GM23248 (cell line): ENCODE measurements at places on chromosomes 16 and 17. TPM values are rescaled to one million over a fixed set of nuclear protein-coding genes. Genes with fewer than 3 reads are reported as not detected.
A peak's percentile ranks its signal among the peaks of the same experiment; 100 is the strongest.

The CX3CL1 gene
- total RNA-seq = not detected in 2 replicates

The ZNF286A gene
- total RNA-seq = 13.6 and 18.3 TPM in 2 replicates

The PIP4K2B gene
- total RNA-seq = 43.6 and 65.8 TPM in 2 replicates

The GRIN2C gene
- not detected in 2 replicates for total RNA-seq

The KDM6B gene
- total RNA-seq = 0.76 and 1.3 TPM in 2 replicates

The HBM gene
- not detected in 2 replicates for total RNA-seq

The SAMD14 gene
- total RNA-seq = 3.0 and 4.4 TPM in 2 replicates

The MRPL38 gene
- total RNA-seq = 18.8 and 36.9 TPM in 2 replicates

The RHBDF1 gene
- 54.6 and 61.7 TPM in 2 replicates for total RNA-seq

The NPTX1 gene
- total RNA-seq = 0.25 and 1.1 TPM in 2 replicates

The KRT39 gene
- total RNA-seq = not detected in 2 replicates

The CCL18 gene
- not detected in 2 replicates for total RNA-seq

The SHBG gene
- total RNA-seq = 6.1 TPM in 1 of 2 replicates, not detected in the other

DNA sequence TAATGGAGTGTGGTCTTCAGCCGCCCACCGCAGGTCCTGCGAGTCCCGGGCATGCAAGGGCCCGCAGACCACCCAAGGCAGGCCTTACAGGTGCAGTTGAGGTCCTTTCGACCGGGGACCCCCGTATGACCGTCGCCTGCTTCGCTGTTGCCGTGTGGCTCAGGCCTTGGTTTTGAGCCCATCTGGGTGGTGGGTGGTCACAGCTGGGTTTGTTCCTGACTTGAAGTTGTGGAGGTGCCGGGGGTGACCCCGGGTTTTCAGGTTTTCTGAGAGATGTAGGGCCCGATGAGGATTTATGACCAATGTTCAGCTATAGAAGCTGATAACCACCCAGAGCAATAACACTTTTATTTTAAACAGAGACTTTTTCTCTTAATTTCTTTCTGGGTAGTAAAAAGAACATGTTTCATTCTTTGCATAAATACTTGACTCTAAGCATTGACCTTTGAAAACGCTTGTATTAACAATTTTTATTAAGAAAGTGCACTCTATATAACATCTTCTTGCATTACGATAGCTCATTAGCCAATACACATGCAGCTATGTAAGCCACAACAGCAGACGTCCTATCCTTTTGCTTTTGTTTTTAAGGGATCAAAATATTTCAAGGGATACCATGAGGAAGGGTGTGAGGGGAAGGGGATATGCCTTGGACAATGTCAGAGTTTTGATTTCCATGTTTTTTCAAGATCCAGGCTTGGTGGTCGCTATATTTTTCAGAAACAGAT, 1.9 kb downstream of the FOXL1 start:
- DNase-seq = peak; percentile 50

GRCh38 chr17:70872103-70872502, 702.8 kb downstream of the KCNJ2 start:
- no peak for DNase-seq

- no peak for DNase-seq
Observed at GRCh38 chr17:59617156-59617732, 2.5 kb upstream of the CLTC start.

GRCh38 chr17:59332749-59333377, 1.4 kb downstream of the YPEL2 start:
- peak; percentile 67 for DNase-seq

DNA sequence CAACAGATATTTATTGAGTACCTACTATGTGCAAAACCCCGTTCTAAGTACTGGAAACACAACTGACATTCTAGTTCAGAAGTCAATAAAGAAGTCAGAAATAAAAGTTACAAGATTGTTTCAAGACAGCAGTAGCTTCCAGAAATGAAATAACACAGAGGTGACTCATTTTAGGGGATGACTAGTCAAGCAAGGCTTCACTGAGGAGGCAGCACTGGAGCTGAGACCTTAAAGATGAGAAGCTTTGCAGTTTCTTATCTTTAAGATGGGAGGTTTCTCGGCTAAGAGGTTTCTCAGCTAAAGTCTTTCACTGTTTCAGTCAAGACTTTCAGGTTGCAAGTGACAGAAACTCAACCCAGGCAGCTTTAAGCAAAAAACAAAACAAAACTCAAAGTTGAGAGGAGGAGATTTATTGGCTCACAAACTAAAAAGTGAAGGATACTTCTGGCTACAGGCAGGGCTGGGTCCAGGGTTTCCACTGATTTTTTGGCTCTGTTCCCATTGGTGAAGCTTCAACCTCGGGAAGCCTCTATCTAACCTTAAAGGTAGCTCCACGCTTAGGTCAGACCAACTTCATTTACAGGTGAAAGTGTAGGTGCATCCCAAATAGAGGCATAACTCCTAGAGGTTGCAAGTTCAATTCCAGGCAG, 7.4 kb upstream of the MMP2 start:
- peak; percentile 94 for DNase-seq

DNA sequence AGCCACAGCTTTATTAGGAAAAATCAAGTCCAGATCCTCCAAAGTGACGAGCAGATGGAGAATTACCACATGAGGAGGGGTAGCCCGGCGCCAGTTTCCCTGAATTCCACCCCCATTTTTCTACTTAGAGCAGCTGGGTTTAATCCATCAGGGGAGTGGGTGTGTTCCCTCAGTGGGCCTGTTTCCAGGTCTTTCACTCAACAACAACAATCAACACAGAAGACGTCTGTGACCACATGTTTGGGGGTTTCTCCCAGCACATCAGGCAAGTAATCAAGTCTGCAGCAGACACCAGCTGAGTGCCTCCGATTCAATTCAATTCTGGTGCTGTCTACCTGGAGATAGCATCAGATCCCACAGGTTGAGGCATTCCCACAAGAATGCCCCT, 6.8 kb downstream of the SLC6A2 start:
- no peak for DNase-seq

DNA sequence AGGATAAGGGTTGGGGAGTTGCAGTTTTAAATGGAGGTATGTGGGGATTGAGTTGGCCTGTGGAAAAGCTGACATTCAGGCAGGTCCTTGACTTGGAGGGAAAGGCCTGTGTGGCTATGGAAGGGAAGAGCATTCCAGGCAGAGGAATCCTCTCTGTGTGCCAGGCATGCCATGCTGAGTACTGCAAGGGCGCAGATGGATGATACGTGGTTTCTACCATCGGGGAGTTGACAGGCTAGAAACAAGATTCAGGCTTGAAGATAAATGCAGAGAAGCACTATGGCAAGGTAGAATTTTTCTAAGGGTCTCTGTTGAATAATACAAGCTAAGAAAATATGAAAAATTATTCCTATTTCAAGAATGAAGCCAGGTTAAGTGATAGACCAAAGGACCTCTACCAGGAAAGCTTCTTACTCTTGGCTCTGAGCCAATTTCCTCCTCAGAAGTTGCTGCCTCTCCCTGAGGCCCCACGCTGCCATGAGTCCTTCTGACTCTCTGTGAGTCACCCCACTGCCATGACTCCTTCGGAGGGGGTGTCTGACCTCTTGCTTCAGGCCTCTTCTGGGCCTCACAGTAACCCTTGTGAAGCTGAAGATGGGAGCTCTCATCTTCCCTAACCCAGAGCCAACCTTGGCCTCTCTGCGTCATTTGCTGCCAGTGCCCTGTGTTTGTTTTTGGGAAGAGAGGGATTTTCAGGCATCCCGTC, 75.8 kb downstream of the WNT3 start:
- peak; percentile 98 for DNase-seq

DNA sequence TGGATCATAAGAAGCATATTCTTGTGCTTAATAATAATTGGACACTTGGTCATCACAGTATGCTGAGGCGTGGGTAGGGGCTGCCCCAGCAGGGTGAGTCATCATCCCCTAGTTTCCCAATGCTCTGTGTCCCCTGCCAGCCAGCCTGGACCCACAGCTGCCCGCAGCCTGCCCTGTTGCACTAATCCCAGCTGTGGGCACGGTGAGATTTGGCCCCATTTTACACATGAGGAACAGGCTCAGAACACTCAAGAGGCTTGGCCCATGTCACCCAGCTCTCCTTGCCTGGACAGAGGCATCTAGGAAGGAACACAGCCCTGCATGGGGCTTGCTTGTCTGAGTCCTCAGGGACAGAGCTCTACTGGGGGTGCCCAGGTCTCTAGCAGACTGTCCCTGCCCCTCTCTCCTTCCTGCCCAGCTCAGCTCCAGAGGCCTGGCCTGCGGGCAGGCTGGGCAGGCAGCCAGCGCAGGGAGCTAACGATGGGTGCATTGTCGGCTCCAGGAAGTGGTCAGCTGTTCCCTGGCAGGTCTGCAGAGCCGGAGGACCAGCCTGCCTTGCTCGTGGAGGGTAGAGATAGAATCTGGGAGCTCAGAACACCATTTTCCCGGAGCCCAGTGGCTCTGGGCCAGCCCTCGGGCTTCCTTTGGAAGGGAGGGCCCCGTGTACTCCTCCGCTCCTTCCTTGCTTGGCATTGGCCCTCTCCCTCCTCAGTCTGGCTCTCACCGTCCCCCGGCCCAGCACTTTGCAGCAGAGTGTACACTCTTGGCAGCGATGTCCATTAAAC, 189.4 kb downstream of the RAB11FIP4 start:
- peak; percentile 95 for DNase-seq

GRCh38 chr16:79600638-79601091, at the start of gene MAF:
MAF (minus strand) TSS chr16:79600737; CDS start chr16:79599902, 835 bp downstream.
- peak; percentile 68 for DNase-seq

- no peak for DNase-seq
Observed at GRCh38 chr17:58414596-58414997, 2.7 kb downstream of the RNF43 start.

GRCh38 chr16:9091867-9092281, 430 bp downstream of the HAPSTR1 start:
- peak; percentile 77 for DNase-seq

- no peak for DNase-seq
Observed at GRCh38 chr17:10622617-10623485, 34.3 kb downstream of the MYH3 start.

- no peak for DNase-seq
Observed at GRCh38 chr16:87792205-87792565, 26.4 kb upstream of the KLHDC4 start.

- no peak for DNase-seq
Observed at GRCh38 chr16:24896439-24896838, 50.7 kb downstream of the SLC5A11 start.

- DNase-seq = peak; percentile 19
Observed at GRCh38 chr17:43974382-43975266, 20.9 kb upstream of the PYY start.

DNA sequence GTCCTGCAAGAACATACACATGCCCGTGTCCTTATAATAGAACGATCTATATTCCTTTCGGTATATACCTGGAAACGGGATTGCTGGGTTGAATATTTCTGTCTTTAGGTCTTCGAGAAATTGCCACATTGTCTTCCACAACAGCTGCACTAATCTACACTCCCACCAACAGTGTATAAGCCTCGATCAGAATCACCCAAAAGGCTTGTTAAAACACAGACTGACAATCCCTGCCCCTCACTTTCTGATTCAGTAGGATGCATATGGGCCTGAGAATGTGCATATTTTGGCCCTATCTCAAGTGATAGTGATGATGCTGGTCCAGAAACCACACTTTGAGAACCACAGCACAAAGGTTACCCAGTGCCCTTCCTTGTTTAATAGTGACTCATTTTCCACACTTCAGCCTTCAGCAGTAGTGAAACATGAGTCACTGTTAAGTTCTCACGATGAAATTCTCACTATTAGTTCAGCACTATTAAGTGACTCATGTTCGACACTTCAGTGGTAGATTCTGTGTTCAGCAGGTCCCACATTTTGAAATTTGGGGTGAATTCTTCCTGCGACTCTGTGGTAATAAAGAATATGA, 215.6 kb downstream of the GRIN2A start:
- peak; percentile 4 for DNase-seq
